ENCODE measurements at places on chromosomes 12 and 14. TPM values are rescaled to one million over a fixed set of nuclear protein-coding genes. Genes with fewer than 3 reads are reported as not detected.

L3HYPDH gene
- 14.2 TPM for total RNA-seq

GRCh38 chr12:5770727-5771126, 174.3 kb downstream of the ANO2 start:
- no peak for DNase-seq

- DNase-seq: no peak
These were observed 39.2 kb downstream of the NPAS3 start for GRCh38 chr14:32977913-32978312.

- DNase-seq: no peak
These were observed 81.7 kb downstream of the RIN3 start for GRCh38 chr14:92595267-92595666.

- no peak for DNase-seq
These were observed 649 bp upstream of the SALL2 start for GRCh38 chr14:21526672-21527317.

GRCh38 chr12:78101946-78102635, 271.4 kb downstream of the NAV3 start:
- no peak for DNase-seq

BATF gene
- total RNA-seq: 152 TPM

- no peak for DNase-seq
These were observed 514.1 kb downstream of the MED13L start for GRCh38 chr12:115763376-115763775.
